Left kidney (tissue), 8 donors: ENCODE measurements at places on chromosomes 1 and 21.

DNA sequence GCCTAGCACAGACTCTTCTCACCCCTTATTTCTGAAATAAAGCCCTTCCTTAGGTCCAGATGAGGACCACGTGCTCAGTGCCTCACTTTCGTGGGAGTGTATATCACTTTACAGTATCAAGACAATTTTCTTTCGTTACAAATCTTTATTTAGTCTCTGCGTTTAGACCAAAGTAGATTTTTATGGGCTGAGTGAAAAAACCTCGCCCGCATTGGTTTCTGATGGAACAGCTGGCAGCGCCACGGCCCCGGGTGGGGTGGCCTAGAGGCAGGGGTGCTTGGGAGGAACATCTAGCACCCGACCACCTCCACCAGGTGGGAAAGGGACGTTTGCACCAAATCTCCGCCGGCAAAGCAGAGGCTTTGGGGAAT, 7.6 kb downstream of the SIM2 start:
- no peak for DNase-seq

GRCh38 chr1:26126321-26127084, 14.9 kb downstream of the PDIK1L start:
- DNase-seq, result no peak

DNA sequence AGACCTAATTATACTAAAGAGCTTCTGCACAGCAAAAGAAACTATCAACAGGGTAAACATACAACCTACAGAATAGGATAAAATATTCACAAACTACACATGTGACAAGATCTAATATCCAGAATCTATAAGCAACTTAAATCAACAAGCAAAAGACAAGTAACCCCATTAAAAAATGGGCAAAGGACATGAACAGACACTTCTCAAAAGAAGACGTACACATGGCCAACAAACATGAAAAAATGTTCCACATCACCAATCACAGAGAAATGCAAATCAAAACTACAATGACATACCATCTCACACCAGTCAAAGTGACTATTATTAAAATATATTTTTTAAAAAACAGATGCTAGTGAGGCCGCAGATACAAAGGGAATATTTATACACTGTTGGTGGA, 99.8 kb downstream of the FAF1 start:
- no peak for DNase-seq

GRCh38 chr1:4710592-4711415, 56.4 kb downstream of the AJAP1 start:
- peak; percentile 49 for DNase-seq

DNA sequence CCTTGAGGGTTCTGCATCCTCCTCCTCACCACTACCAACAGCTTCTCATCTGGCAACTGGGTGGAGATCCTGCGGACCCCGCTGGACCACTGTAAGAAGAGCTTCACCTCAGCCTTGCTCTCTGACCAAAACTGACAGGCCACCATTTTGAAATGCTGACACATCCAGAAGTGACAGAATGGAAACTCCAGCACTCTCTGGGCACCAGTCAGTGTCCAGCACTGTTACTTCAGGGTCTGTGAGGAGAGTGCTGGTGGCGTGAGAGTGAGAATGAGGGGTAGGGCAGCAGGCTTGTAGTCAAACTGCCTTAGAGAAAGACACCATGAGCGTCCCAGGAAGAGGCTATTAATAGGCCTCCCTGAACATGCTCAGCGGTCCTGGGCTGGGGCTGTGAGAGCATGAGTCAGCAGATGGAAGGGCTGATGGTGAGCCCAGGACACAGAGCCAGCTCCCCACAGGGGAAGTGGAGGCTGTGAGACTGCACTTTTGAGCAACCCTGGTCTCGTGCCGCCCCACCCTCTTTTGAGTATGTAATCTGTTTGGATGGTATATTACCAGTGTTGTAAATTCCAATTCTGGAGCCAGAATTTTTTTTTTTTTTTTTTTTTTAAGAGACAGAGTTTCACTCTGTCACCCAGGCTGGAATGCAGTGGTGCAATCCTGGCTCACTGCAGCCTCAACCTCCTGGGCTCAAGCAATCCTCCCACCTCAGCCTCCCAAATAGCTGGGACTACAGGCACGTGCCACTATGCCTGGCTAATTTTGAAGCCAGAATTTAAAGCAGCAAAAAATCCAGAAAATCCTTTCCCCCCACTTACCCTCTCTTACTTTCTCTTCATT, 34.4 kb upstream of the SLC30A1 start:
- no peak for DNase-seq

- peak; percentile 82 for DNase-seq
These were observed 59.8 kb upstream of the MORC3 start for GRCh38 chr21:36260030-36260787.
